ENCODE measurements at places on chromosomes 1 and 21.

DNA sequence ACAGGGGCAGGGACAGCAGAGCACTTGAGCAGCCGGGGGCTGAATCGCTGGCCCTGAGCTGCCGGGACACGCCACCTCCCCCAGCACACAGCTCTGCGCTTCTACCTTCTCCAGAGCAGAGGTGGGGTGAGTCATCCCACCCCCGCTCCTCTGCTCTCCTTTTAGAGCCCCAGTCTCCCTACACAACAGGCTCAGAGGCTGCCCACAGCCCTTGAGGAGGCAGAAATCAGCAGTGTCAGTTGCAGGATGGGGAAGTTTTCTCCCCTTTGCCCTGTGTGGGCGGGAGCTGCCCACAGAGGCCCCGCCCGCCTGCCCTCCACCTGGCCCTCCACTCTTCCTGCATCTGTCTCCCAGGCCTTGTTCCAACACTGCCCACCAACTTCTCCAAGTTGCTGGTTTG is 94.6 kb downstream of the STUM start:
- DNase-seq, result peak; percentile 51

GRCh38 chr1:53525595-53525994 is 66.4 kb downstream of the DMRTB1 start:
- no peak for DNase-seq

- DNase-seq, result no peak
Measured at GRCh38 chr1:9657521-9658032, 6.0 kb downstream of the PIK3CD start.

- DNase-seq, result no peak
Measured at GRCh38 chr1:232507571-232507970, 122.4 kb downstream of the SIPA1L2 start.

DNA sequence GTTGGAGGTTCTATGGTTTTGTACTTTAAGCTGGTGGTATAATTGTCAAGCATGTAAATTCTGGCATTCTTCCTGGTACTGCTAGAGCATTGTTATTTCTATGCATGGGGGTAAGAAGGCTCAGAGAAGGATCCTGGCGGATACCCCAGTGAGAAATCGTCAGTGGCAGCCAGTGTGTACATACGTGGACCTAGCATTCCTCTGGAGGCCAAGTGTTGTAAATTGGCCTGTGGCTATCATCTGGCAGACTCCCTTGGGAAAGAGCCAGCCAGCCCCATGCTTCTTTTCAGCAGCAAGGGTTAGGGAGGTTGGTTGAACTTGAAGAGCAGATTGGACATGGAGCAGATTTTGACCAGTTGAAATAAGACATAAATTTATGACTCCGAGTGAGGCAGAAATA is 5.2 kb upstream of the AGO3 start:
- no peak for DNase-seq

DNA sequence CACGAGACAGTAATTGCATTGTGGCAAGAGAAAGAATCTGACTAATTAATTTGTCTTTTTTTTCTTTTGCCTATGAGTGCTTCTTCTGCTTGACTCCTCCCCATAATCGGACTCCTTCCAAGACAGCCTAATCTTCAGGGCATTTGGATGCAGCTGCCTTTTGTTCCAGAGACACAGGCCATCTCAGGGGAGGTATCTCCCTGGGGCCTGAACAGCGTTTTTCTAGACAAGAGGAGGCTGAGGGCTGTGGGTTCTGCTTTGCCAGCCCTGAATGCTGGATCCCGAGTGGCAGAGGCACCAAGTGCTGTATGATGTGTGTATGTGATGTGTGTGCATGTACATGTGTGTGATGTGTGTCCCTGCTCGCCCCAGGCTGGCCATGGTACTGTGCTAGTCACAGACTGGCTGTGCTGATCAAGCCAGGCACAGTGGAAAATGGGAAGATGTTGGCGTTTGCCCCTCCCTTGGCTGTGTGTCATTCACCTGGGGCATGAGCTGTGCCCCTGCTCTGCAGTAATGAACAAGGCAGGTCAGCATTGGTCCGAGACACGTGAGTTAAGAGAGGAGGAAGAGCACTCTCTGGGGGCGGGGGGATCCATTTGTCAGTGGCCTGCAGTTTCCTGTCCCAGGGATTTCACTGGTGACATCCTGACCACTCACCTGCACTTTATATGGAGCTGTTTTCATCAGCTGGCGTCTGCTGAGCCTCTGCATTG is 77.2 kb downstream of the ADARB1 start:
- DNase-seq, result no peak

- no peak for DNase-seq
Measured at GRCh38 chr1:180228648-180229482, 1.2 kb upstream of the LHX4 start.

- DNase-seq, result no peak
Measured at GRCh38 chr1:116465845-116466685, 93.0 kb downstream of the ATP1A1 start.

DNA sequence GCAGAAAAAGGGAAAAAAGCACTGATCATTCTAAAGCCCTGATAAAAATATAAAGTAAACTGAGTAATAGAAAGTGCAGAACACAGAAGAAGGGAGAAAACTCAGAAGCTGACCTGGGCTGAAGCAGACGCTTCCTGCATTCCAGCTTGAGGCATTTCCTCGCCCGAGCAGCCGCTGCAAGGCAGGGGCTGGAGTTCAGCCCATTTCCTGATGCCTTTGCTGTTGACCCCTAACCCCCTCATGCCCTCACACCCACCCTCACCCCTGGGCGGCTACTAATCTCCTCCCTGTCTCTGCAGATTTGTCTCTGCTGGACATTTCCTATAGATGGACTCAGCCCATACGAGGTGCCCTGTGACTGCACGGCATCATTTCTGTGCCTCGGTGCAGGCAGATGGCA is 227.8 kb downstream of the NPHP4 start:
- DNase-seq, result no peak

DNA sequence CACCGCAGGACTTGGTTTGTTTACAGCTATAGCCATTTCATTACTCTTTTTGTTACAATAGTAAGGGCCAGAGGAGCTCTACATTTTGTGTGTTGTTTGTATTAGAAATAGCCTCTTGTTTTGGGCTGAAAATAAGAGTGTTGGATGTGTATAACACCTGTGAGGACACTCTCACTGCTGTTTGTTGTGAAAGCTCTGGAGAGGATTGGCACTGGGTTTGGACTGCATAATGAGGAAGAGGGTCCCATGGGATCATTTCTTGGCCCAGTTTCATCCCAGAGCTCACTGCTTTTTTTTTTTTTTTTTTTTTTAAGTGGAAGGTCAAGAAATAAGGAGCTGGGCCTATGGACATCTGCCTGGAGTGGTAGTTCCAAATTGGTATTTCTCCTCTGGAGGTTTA is 61.6 kb upstream of the KIAA0040 start:
- no peak for DNase-seq

- DNase-seq, result no peak
Measured at GRCh38 chr1:28642056-28642846, 616 bp downstream of the TAF12 start.

DNA sequence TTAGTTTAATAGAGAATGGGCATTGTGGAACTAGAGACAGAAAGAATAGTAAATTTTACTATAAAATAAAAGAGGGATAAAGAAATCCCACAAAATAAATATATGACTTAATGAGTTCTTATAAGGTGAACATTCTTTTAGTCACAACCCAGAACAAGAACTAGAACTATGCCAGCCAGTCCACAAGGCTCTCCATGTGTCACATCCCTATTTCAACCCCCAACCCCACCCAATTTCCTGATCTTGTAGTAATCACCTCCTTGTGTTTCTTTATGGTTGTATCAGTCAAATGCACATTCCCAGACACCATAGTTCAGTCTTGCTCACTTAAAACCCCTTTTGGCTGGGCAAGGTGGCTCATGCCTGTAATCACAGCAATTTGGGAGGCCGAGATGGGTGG is 662.3 kb upstream of the CAMK1G start:
- no peak for DNase-seq

DNA sequence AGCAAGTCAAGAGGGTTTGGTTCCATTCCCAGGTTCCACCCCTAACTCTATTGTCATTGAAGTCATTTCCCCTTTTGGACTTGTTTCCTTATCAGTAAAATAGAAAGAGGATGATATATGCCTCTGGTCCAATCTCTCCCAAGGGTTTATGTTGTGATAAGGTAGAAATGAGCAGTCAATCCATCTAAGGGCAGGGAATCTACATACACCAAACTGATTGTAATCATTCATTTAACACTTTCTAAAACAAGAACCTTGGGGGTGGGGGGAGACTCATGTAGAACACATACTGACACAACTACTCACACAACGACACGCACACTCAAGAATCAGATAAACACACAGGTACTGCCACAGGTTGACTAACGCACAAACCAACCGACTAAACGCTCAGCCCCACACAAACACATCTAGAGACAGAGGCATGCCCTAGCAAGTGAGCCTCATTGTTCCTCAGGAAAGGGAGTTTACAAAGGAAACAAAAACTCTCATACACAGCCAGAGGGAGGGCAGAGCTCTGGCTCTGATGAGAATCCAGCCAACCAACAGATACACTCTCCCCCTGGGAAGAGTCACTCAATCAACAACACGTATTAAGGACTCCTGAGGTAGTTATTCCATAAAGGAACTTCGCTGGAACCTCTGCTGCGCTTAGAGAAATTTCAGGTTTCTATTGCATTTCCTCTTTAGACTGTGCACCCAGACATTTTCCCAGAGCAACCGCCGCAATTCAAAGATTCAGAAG is 1.0 kb downstream of the F11R start:
- DNase-seq, result no peak

DNA sequence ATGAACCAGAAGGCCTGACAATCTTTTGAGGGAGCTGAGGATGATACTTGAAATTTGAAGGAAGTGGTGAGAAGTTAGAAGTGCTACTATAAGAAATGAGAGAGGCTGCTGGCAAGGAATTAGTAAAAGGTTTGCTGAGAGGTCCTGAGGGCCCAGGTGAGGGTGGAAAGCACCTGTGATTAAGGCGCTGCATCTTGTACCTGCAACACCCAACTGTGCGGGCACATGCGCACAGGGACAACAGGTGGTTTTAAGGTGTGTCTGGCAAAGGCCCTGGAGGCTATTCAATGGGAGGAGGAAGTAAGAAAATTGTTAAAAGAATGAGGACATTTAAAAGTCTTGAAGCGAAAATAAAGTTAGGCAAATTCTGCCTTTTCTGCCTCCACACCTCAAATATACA is 349.3 kb downstream of the RGS7 start:
- DNase-seq, result no peak

DNA sequence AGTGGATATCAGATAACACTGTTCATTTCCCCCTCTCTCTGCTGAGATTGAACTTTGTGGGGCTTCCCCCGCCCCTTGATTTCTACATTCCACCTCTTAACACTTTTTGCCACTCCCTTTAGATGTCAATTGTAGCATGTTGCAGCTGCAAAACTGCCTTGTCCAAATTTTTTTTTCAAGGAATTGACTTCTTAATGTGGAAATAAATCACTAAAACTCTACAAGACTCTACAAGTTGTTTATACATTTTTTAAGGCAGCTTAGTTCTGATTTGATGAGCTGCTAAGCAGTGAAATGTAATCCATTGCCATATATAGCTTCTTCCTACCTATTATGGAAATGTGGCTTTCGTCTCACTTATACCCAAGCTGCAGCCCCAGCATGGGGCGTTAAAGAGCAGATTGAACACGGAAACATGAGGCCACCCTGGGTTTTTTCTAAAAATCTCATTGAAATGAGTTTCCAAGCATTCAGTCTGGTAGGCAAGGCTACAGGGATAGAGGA is 132.2 kb downstream of the SYT2 start:
- no peak for DNase-seq

GRCh38 chr1:66739401-66740157 is 12.7 kb upstream of the DYNLT5 start:
- no peak for DNase-seq

DNA sequence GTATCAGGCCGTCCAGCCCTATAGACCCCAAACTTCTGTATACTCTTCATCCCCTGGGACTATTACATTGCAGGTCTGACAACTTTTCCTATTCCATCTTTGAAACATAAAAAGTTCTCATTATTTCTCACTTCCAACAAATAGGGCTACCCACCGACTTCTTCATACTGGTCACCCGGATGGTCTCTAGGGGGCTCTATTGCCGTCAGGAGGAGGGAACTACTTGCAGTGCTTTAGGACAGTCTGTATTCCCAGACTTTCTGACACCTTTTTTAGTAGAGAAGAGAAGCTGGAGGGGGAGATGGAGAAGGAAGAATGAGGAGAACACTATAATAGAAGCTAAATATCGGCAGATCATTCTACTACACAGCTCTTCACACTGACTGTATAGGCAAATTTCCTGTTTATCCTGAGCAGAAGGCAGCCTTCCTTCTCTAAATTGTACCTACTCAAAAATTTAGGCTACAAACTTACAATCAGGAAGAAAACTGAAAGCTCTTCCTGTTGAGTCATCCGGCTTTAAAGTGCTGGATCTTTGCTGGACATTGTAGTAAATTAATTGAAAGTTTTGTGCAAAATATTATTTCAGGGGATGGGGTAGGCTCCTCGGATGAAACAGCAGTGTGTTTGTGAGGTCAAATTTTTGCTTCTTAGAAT is 54.6 kb downstream of the CDC7 start:
- no peak for DNase-seq

DNA sequence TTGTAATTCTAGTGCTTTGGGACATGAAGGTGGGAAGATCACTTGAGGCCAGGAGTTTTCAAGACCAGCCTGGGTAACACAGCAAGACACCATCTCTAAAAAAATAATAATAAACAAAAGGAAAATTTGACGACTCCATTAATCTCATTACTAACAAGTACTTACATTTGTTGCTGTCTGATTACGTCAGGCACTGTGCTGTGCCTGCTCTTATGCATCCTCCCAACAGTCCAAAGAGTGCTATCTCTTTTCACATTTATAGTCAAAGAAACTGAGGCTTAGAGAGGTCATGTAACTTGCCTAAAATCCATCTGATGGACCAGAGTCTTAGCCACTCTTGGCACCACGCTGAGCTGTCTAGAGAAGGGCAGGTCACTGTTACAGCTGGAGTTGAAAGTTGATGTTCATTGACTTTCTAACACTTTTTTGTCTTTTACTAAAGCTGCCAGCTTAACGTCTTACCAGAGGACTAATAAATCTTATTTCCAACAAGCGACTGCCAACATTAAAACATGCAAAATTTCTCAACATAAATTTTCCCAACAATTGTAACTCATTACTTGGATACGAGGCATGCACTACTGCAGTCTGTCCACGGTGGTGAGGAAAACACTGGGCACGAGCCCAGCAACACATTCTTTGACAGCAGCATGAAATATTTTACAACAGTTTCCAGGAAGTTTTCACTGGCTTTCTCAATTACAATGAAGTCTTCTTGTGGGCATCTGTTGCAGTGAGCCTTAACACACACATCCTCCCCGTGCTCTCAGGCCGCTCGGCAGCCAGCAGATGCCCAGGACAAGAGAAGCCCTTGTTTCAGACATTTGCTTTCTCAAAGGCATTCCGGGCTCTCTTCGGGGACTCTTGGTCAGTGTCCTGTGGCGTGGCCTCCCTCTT is 262.9 kb upstream of the PROX1 start:
- no peak for DNase-seq

DNA sequence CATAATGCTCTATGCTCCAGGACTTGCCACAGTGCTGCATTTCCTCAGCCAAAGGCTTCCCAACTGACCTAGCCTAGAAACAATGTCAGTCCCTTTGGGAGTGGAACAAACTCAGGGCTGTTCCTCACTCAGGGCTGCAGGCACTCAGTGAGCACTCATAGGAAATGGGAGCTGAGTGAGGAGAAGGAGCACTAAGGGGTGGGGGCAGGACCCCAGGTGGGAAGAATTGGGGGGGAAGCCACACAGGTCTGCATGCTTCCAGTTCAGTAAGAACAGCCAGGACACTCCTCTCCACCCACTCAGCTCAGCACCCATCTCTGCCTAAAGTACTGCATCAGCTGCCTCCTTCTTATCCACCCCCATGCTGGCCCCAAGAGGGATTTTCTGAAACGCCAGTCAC is 7.3 kb upstream of the SLC5A9 start:
- no peak for DNase-seq

All from activated gamma-delta T cell treated with anti-CD3 and anti-CD28 coated beads, Interleukin-2, amount 50 U/mL, for 16 hours (primary cell).